ENCODE measurements at places on chromosomes 16 and 17.
A peak's percentile ranks its signal among the peaks of the same experiment; 100 is the strongest.

GRCh38 chr16:81686391-81687130 lies 92.5 kb upstream of the PLCG2 start:
- no peak for DNase-seq

DNA sequence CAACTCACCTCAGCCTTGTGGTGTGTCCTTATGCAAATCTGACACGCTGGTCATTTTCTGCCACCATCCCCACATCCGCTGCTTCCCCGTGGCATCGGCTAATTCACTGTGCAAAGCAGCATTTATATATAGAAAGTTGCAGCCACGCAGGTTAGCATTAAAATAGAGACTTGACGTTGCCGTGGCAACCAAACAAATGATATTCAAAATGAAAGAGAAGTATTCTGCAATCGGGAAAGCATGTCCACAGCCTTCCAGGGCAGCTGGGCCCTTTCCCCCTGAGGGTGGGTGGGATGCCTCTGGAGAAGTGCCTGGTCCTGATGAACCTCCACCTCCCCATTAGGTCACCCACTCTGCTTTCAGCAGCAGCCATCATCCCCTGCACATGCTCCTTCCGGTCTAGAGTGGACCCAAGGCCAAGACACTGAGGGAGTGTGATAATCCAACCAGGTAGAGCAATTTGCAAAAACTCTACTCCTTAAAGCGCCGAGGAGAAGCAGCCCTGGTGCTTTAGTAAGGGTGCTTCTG lies 138.7 kb downstream of the GAS7 start:
- no peak for DNase-seq

DNA sequence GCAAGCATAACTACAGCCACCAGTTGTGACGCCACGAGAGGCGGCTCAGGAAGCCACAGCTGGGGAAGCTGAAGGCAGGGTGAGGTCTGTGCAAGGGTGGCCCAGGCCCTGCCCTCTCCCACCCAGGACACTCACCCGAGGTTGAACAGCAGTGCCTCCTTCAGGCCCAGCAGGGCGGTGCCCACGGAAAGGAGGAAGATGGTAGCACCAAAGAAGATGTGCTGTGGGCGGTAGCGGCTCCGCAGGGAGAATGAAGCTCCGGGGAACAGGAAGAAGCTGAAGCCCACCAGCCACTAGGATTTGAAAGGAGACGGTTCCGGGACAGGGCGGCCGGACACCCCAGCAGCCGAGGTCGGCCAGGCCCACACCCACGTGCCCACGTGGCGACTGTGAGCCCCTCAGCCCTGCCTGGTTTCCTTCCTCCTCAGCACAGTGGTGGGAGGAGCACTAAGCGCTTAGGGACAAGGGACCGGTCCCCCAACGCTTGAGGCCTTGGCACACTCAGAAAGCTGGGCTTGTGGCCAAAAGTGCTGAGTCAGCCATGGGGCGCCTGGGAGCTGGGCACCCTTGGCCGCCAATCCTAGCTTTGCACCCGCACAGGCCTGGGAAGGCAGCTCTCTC lies 11.0 kb downstream of the CYB561 start:
- peak; percentile 89 for DNase-seq

DNA sequence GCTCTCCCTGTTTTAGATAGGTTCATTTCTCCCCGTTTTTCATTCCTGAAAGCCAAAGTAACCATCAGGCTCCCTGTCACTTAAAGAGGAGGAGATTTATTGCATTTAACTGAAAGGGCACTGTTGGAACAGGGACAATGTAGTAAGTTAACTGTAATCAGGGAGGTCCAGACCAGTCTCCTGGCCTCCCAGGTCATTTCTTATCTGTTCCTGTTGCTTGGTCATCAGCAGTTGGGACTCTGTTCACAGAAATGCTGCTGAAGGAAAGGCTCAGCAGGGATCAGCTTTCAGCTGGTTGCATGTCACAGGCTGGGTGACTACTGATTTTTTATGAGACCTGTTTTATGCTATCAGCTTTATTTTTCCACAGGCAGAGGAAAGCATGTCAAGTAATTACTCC lies 622.6 kb upstream of the GOT2 start:
- no peak for DNase-seq

- DNase-seq = no peak
Observed at GRCh38 chr17:82815790-82816305, 24.0 kb downstream of the ZNF750 start.

- no peak for DNase-seq
Observed at GRCh38 chr17:78442648-78443218, 64.3 kb downstream of the PGS1 start.

DNA sequence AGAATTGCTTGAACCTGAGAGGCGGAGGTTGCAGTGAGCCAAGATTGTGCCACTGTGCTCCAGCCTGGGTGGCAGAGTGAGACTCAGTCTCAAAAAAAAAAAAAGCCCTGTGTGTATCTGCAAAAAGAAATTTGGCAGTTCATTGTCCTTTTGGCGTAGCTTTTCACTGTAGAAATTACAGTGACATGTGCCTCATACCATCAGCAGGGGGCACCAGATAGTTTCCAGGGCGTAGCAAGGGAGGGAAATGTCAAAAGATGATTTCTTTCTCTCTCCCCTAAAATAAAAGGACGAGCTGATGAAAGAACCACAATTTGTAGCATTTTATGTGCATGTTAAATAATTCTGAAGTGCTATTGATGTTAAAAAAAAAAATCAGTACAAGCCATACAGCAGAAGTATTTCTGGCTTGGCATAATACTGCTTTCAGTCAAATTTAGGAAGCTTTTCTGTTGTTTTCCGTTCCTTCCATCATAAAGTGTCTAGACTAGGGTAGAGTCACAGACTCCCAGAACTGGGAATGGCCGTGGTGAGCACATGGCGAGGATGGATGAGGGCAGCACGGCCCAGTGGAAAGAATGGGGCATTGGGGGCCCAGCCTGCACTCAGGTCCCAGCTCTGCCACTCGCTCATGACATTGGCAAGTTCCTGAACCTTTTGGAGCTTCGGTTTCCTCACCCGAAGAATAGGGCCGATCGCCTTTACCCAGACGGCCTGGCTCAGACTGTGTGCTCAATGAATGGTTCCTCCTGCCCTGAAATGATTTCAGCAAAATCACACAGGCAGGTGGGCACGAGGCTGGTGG lies 59.8 kb upstream of the RPH3AL start:
- peak; percentile 64 for DNase-seq

DNA sequence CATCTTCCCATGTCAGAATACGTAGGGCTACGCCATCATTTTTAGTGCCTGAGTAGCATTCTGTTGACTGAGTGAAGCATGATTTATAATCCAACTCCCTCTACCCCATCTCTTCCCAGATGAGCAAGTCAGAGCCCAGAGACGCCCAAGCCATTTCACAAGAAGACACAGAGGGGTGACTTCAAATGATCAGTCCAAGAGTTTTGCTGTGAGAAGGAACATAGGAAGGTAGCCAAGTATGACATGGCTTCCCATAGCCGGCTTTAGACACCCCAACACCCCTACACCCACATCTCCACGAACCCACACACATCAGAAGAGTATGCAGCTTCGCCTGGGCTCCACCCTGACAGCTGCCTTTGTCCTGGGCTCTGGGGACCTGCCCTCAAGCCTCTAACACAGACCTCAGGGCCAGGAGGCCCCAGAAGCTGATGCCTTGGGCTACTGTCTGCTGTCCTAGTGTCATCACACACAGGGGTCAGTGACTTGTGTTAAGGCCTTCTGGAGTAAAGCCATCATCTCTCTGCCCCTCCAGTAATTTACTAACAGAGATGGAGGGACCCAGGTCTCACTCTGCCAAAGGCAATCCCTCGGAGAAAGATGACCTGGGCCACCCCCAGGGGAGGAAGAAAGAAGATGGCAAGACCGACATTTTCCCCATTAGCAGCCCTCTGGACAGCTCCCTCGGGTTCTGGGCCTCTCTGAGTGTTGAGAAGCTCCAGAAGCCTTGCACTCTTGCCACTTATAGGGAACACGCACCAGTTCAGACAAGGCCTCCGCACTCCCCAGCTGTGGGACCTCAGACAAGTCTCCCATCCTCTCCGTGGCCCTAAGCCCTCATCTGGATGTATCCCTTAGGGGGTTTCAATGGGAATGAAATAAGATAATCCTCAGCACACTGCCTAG lies 38.7 kb upstream of the MRPS23 start:
- DNase-seq = no peak

DNA sequence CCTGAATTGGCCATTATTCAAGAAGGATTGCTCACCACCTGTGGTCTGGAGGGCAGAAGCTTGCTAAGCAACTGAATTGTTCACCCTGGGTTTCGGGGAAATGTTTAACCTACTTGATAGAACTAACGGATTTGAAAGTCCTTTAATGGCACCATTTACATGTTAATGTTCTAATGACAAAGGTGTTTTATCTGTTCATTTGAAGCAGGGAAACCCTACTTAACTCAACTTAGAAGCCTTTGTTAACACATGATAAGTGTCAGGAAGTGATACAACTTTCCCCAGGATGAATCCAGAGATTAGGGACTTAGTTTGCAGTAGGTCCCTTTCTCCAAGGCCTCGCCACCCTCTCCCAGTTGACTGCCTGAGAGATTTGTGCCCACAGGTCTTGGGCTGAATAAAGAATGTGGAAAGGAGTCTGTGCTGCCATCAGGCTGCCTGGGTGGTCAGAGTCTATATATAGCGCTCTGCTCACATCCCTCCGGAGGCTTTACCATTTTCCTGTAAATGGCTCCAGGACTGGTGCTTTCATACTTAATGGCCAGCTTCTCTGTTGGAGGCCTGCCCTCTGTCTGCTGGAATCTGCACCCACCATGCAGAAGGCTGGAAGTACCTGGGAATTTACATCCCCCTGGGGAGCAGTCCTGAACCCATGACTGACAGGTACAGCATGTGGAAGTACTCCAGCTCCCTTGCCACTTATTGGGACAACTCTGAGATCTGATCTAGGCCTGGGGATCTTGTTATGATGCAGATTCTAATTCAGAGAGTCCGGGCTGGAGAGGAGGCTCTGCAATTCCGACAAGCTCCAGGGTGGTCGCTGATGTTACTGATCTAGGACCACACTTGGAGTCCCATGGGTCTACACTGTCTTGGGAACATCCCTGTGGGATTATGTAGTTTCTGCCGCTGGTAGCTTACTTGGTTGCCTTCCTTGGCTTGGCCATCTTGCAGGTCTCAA lies 99.9 kb downstream of the ASIC2 start:
- DNase-seq = no peak

DNA sequence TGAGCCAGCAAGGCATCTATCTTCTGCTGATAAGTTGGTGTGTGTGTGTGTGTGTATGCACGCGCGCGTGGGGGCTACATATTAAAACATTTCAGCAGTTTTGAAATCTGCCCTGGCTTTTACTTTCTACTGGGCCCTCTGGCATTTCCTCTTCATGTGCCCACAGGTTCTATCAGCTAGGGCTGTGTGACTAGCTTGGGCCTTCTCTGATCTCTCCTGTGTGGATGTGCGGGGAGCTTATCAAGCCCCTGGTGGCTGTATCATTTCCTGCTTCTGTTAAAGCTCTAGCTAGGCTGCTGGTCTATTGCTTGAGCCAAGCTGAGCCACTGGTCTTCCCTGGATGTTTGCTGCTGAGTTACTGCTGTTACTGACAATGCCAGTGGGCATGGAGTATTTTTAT lies 132.5 kb downstream of the AATF start:
- no peak for DNase-seq

DNA sequence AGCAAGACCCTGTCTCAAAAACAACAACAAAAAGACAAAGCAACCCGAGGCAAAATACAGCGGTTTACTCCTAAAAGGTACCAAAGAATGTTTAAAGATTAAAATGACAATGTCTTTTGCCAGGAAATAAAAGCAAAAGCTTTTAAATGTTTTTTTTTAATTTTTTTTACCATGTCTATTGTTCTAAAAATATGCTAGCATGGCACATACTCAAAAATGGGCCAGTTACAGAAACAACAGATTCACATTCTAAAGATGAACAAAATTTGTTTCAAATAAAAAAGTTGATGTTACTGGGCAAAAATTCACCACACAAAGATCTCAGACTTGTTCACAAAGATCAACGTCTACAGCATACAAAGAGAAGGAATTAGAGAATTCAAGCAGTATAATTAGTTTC lies 41.1 kb downstream of the CACNG1 start:
- DNase-seq = no peak

GRCh38 chr17:80322864-80323263 lies 62.2 kb downstream of the RNF213 start:
- DNase-seq = no peak

DNA sequence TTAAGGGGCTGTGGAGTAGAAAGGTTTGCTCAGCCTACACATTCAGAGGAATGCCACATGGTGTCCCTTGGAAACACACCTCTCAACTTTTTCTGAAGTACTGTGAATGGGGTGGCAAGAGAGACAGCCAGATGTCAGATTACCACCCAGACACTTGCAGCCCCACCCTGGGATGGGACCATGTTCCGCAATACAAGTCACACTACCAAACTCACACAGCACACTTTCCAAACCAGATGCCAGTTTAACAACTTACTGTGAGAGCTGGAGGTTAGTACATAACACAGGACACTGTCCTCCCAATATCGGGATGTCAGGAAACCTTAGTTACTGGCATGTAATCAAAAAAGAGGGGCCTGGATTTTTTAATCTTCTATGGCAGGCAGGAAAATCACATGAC lies 7.9 kb downstream of the USP7 start:
- no peak for DNase-seq

DNA sequence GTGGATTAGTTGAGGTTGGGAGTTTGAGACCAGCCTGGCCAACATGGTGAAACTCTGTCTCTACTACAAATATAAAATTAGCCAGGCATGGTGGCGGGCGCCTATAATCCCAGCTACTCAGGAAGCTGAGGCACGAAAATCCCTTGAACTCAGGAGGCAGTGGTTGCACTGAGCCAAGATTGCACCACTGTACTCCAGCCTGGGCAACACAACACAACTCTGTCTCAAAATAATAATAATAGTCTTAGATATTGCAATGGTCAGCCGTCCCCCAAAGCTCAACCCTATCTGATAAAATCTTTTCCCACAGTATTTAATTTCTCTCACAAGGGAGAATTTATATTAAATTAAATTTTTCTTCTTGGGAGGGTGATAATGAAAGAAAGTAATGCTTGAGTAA lies 169.6 kb downstream of the XYLT1 start:
- no peak for DNase-seq

- no peak for DNase-seq
Observed at GRCh38 chr17:8462564-8462963, 26.9 kb downstream of the NDEL1 start.

DNA sequence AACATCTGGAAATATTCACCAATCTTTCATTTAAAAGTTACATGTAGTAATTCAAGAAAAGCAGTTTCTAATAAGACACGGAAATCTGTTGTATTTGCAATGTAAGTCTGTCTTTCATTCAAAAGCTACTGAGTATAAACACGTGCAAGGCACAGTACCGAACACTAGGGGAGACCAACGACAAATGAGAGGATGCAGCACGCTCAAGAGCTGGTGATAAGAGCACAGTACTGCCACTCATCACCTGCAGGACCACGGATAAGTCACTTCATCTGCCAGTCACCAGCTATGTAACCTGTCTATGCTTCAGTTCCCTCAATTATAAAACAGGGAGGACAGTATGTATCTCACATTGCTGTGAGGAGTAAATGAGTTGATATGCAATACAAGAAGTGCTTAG lies 67.1 kb downstream of the CLEC18A start:
- DNase-seq = peak; percentile 4

- no peak for DNase-seq
Observed at GRCh38 chr17:72527789-72528188, 407.0 kb downstream of the SOX9 start.

Measured in Daoy (cell line).